Activated CD8-positive, alpha-beta memory T cell treated with anti-CD3 and anti-CD28 coated beads for 48 hours (primary cell): ENCODE measurements at places on chromosomes 3 and 15.

DNA sequence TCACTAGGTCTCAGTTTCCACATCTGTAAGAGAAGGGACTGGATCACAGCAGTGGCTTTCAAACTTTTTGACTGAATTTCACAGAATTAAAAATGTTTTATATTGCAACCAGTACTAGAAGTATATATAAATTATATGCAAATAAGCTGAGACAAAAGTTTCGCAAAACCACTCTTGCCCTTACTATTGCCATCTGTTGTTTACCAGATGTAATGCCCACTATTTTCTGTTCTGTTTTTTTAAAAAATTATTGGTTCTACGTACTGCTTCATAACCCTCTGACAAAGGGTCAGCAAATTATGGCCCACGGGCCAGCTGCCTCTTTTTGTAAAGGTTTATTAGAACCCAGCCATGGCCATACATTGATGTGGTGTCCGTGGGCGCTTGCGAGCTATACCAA lies 44.8 kb downstream of the PDIA5 start:
- no peak for DNase-seq

GRCh38 chr15:75786575-75786947 lies 56.7 kb upstream of the UBE2Q2 start:
- no peak for DNase-seq

DNA sequence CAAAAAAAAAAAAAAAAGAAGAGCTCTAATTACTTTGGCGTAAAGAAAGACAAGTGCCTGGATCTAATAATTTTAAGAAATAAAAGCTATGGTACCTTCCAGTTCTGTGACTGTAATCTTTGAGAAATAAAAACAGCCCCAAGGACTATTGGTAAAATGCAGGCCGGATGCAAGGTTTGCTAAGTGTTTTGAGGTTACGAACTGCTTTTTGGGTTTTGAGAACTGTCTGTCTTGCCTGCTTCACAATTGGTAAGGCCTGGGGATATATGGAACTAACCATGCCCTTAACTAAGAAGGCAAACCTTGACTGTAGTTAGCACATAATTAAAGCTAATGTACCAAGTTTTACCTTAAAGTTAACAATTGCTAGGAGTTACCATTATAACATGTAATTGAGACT lies 388.4 kb upstream of the CBLB start:
- DNase-seq, result no peak

DNA sequence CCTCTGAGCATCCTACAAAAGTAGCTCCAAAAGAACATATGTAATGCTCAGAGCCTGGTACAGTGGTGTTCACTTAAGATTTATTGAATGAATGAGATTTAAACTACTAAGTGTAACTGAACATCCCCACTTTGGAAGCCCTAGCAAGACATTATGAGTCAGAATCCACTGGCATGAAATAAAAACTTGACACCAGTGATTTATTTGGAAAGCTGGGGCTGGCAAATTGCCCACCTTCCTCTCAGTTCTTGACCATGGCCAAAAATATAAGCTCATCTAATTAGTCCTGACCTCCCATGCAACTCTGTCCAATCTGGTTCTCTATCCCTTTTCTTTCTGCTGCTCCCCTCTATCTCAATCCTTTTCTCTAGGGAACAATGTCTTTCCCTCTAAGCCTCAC lies 418.0 kb downstream of the PLCL2 start:
- DNase-seq, result no peak

GRCh38 chr3:41117398-41117870 lies 81.9 kb upstream of the CTNNB1 start:
- DNase-seq, result peak; percentile 55

DNA sequence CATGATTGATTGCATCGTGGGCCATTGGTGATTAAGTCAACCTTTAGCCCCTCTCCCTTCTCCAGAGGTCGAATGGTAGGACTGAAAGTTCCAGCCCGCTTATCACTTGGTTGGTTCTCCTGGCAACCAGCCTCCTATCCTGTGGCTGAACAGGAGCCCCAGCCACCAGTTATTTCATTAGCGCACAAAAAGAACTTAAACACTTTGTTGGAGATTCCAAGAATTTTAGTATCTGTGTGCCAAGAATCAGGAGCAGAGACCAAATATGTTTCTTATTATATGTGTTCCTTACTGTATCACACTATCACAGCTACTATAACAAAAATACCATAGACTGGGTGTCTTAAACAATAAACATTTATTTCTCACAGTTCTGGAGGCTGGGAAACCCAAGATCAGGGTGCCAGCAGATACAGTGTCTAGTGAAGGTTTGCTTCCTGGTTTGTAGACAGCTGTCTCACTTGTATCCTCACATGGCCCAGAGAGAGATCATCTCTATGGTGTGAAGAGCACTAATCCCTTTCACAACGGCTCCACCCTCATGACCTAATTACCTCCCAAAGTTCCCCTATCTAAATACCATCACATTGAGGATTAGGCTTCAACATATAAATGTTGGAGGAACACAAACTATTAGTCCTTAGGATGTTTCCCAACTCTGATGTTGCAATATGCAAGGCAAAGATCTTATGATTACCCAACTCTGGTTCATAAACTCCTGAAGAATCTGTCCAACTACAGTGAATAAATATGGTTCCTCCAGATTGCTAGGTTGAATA lies 30.5 kb upstream of the APH1B start:
- DNase-seq, result no peak

DNA sequence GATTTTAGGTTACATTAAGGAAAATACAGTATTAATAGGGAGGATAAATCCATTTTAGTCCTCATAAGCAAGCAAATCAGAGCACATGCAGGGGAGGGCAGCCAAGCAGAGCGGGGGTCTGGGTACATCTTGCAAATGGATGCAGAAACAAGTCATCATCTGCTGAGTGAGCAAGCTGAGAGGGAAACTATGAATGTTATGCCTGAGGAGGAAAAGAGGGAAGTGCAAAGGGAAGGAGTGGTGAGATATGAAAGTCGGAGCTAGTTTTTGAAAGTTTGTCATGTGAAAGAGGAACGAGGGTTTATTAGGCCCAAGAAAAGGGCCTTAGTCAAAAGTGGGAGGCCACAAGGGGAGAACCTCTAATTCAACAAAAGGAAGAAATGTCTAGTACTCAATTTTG lies 15.4 kb downstream of the PTX3 start:
- DNase-seq, result no peak

- DNase-seq, result no peak
Measured at GRCh38 chr3:4471907-4472306, 4.8 kb upstream of the SUMF1 start.

DNA sequence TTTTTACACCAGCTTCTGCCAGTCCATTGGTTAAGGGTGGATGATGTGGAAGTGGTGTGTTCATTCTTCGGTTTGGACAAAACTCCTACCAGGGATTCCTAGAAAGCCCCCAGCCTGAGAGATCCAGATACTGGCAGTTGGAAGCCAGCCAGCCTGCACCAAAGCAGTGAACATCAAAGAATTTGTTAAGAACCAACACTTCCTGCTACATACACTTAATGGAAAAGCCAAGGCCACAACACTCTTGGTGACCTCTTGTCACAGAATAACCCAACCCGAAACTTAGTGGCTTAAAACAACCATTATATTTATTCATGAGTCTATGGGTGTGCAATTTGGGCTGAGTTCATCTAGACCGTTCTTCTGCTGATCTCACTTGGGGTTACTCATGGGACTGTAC lies 42.9 kb upstream of the ADAMTS9 start:
- no peak for DNase-seq

DNA sequence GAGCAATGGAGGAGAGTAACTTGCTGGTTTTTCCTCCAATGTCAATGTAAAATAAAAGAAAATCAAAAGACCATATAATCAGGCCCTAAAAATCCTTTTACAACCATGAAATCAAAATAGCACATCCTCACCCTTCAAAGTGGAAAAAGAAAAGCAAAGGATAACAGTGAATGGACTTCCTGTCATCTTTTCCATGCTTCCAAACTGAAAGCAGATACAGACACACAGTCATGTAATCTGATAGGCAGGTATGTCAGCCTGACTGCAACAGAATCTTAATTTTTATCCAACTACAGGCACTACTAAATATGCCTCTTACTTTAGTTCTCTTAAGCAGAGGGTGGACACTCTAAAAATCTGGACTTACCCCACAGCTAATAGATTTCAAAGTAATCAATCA lies 27.8 kb upstream of the IGDCC4 start:
- DNase-seq, result no peak

GRCh38 chr3:168974617-168975403 lies 688.7 kb downstream of the MECOM start:
- DNase-seq, result no peak

DNA sequence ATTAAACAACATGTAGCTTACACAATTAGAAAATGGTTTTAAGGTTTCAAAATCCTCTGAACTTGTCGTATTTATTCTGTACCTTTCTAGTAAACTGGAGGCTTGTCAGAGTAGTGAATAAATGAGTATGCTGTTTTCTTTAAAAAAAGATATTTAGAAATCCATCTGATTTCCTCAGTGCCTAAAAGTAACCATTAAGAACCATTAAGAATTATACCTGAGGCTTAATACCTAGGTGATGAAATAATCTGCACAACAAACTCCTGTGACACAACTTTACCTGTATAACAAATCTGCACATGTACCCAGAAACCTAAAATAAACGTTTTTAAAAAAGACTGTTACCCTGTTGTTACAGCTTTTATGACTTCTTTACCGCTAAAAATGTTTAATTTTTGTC lies 143.0 kb upstream of the SOX2 start:
- DNase-seq, result no peak

DNA sequence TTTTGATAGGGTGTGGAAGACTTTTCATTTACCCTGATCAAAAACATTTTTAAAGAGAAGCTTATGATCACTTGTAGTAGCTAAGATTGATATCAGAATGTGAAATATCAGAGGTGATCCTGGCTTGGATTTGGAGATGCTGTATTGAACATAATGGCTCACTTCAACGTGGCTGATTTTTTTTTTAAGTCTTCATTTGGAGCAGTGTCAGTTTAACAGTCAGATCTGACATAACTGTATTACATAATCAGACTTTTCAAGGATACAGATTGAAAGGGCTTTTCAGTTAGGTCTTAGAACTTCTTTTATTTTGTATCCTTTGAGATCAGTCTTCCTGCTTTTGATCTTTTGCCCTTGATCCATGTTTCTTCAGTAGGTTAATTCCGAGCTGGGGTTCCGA lies 98.5 kb downstream of the ITPR1 start:
- DNase-seq, result no peak

- no peak for DNase-seq
Measured at GRCh38 chr3:48456456-48456855, 9.9 kb downstream of the ATRIP start.

- no peak for DNase-seq
Measured at GRCh38 chr3:132090921-132091320, 56.1 kb upstream of the CPNE4 start.

GRCh38 chr3:131386429-131387165 lies 5.0 kb downstream of the NUDT16 start:
- DNase-seq, result no peak

DNA sequence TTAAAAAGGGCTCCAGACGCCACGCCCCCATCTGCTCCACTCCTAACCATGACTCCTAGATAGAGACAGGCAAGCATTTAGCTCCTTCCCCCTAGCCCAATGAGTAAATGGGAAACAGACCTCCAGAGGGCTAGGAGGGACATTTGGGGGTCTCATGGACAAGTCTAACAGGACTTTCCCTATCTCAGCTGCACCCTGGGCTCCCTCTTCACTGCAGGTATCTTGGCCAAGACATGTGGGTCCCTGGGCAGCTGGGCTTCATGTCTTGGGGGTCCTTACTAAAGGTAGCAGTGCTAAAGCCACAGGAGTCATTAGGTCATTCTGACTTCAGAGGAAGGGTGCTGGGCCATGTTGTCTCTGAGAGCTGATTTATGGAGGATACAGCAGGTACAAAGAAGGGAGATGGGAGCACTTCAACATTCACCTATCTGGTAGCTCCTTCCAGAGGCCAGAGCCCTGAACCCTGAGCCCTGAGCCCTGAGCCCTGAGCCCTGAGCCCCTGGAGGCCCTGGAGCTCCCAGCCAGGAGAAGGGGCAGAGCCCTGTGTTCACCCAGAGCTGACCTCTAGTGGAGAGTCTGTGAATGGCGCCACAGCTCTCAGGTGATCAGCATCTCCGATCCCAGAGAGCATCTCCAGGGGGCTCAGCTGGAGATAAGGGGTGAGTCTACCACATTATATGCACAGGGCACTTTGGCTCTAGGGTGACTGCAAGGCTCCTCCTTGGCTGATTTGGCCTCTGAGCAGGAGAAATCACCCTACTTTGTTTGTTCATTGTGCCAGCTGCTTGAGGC lies 40.1 kb upstream of the EPHB1 start:
- DNase-seq, result no peak

DNA sequence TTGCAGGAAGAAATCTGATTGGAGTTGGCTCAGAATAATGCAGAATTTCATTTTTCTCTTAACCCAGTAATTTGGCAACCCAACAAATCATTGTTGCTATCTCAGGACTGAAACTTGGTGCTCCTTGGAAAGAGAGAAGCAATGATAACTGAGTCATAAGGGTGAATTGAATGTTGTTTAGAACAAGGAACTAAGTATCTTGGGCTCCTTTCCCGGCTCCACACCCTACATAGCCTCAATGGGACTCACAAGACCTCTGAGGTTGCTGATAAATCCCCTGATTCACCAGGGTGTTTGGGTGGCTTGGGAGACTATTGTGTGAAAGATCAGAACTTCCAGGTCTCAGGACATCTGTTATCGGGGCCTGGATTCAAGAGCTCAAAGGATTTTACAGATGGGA lies 7.8 kb upstream of the RAB8B start:
- no peak for DNase-seq

- DNase-seq, result no peak
Measured at GRCh38 chr3:146577662-146578061, 27.5 kb downstream of the PLSCR5 start.

GRCh38 chr3:104362319-104362718 lies 1004.4 kb upstream of the ALCAM start:
- no peak for DNase-seq

GRCh38 chr15:68210821-68211655 lies 5.9 kb upstream of the CALML4 start:
- peak; percentile 16 for DNase-seq

- no peak for DNase-seq
Measured at GRCh38 chr3:167241048-167241845, 138.8 kb downstream of the ZBBX start.

DNA sequence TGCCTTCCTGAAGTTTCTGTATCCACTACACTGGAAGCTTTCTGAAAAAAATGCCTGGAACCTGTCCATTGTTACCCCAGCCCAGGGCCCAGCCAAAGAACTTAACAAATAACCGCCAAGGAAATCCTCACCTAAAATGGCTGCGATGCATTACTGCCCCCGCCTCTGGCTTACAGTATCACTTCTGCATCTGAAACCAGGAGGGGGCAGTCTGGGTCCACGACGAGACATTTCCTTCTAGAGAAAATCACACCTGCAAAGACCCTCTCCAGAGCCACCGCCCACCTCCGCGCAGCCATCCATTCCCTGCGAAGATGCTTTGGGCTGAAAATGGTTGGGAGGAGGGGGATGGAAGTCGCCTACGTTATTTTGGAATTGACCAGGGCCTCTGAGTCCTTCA lies 22.4 kb upstream of the CELF6 start:
- DNase-seq, result no peak
